ENCODE measurements at places on chromosomes 11 and 22. TPM values are rescaled to one million over a fixed set of nuclear protein-coding genes. Genes with fewer than 3 reads are reported as not detected.

The DMC1 gene
- polyA plus RNA-seq: 0.12 TPM

The IL17RA gene
- polyA plus RNA-seq: 3.1 TPM

The ZP1 gene
- polyA plus RNA-seq: 0.15 TPM

The TMEM135 gene
- polyA plus RNA-seq: 3.9 TPM

The GSTT2B gene
- polyA plus RNA-seq: 19.9 TPM

The OR10D3 gene
- polyA plus RNA-seq: not detected
